Mesendoderm (in vitro differentiated cells): ENCODE measurements at places on chromosomes 11 and 22.
A peak's percentile ranks its signal among the peaks of the same experiment; 100 is the strongest.

- no peak for DNase-seq
Observed at GRCh38 chr11:10913075-10913474, 55.2 kb upstream of the ZBED5 start.

GRCh38 chr11:132140056-132140455 is 769.6 kb downstream of the NTM start:
- DNase-seq = peak; percentile 48

GRCh38 chr22:41512421-41513194 is 31.7 kb downstream of the POLR3H start:
- peak; percentile 95 for DNase-seq

GRCh38 chr11:120424185-120424969 is 87.2 kb upstream of the GRIK4 start:
- no peak for DNase-seq

DNA sequence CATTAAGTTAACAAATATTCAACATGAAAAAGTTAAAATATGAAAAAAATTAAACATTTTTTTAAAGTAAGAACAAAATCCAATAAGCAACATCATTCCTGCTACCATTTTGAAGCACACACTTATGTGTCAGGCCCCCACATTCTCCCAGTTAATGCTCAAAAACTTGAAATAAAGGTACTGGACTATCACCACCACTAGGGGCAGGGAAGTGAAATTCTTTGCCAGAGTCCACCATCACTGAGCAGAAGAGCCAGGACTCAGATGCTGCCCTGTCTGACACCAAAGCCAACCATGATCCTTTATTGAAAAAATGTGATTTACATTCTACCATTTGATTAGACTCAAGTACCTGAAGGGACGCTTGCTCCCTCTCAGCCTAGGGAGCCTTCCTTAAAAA is 39.1 kb downstream of the PITPNB start:
- DNase-seq = peak; percentile 78

GRCh38 chr11:107547961-107548360 is 17.6 kb downstream of the ALKBH8 start:
- no peak for DNase-seq

DNA sequence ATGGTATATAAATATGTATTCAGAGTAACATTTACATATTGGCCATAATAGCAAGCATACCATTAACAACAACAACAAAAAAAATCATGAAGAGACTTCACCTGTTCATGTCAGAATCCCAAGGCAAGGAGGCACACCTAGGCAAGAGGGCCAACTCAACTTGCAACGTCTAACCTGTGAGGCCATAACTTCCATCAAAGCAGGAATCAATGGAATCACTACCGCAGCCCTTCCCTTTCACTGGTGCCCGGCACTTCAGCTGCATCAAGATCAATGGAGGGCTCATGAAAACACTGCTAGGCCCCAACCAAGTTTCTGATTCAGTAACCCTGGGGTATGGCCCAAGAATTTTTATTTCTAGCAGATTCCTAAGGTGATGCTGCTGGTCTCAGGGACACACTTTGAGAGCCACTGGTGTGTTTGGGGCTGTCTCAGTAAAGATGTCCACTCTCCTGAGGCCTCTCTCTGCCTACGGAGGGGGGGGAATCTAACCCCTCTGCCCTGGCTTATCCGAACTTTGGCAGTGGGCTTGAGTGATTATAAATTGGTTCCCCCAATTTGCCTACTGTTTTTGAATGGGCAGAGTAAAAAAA is 8.0 kb downstream of the ZFTA start:
- DNase-seq = no peak

- DNase-seq = no peak
Observed at GRCh38 chr22:19714312-19715187, at the start of gene SEPTIN5. Gene SEPTIN5 (plus strand): TSS chr22:19714503. CDS start chr22:19714589, 86 bp downstream.

GRCh38 chr11:6253197-6253596 is 6.4 kb upstream of the CCKBR start:
- no peak for DNase-seq

GRCh38 chr11:12719221-12719620 is 45.0 kb downstream of the TEAD1 start:
- peak; percentile 70 for DNase-seq

DNA sequence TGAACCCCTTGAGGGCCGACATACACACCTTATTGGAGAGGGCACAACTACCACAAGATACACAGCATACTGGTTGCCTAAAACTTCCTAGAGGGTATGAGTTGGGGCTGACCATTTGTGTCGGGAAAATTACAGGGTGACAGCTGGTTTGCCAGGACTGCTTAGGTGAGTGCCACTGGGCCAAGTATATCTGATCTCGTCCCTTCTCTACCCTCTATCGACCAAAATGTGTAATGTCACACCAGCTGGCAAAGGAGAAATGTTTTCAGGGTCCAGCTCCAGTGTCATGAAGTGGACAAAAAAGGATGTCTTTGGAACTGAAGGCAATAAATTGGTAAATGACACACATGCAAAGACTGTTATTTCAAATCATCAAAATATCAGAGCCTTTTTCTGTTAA is 126.1 kb downstream of the PGR start:
- peak; percentile 37 for DNase-seq

GRCh38 chr22:30694171-30694639 is 469 bp upstream of the OSBP2 start:
- DNase-seq = peak; percentile 58

GRCh38 chr11:62267576-62267975 is 2.4 kb upstream of the SCGB2A2 start:
- DNase-seq = no peak

DNA sequence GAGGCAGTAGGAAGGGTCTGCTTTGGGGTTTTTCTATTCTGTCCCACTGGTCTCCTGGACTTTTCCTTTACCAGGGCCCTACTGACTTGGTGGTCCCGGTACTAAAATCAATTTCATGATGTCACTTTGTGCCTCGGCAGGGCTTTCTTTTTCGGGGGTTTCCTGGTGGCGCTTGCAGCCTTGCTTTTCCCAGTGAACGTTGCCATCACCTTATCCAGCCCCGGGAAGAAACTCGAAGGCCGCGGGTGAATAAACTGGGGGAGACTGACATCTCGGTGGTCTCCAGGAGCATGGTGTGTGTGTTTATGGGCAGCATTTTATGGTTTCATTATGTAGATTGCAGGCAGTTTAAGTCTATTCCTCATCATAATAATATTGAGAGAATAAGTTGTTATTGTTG is 84.4 kb downstream of the KCNQ1 start:
- DNase-seq = no peak

DNA sequence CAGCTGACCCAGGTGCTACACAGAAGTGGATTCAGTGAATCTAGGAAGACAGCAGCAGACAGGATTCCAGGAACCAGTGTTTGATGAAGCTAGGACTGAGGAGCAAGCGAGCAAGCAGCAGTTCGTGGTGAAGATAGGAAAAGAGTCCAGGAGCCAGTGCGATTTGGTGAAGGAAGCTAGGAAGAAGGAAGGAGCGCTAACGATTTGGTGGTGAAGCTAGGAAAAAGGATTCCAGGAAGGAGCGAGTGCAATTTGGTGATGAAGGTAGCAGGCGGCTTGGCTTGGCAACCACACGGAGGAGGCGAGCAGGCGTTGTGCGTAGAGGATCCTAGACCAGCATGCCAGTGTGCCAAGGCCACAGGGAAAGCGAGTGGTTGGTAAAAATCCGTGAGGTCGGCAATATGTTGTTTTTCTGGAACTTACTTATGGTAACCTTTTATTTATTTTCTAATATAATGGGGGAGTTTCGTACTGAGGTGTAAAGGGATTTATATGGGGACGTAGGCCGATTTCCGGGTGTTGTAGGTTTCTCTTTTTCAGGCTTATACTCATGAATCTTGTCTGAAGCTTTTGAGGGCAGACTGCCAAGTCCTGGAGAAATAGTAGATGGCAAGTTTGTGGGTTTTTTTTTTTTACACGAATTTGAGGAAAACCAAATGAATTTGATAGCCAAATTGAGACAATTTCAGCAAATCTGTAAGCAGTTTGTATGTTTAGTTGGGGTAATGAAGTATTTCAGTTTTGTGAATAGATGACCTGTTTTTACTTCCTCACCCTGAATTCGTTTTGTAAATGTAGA is 1.7 kb downstream of the MALAT1 start:
- DNase-seq = peak; percentile 73

DNA sequence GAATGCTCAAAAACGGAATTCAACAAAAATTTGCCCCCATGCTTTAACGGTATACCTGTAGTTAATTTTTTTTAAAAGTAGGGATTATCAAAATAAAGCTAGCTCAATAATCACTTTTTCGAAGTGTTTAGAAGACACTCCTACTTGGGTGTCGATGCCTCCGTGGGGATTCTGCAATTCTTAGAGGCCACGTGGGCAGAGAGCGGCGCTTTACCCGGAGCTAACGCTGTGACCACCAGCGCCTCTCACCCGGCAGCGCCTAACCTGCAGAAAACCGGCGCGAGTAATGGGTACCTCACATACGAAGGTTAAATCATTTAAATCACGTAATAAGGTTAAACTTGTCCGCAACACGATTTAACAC is 583 bp downstream of the TAF1D start:
- peak; percentile 70 for DNase-seq

GRCh38 chr11:64229090-64229743 is 1.1 kb upstream of the DNAJC4 start:
- no peak for DNase-seq

- peak; percentile 31 for DNase-seq
Observed at GRCh38 chr11:113992459-113993110, 17.7 kb downstream of the HTR3A start.

- DNase-seq = peak; percentile 76
Observed at GRCh38 chr11:70796648-70797227, 398.4 kb downstream of the CTTN start.

DNA sequence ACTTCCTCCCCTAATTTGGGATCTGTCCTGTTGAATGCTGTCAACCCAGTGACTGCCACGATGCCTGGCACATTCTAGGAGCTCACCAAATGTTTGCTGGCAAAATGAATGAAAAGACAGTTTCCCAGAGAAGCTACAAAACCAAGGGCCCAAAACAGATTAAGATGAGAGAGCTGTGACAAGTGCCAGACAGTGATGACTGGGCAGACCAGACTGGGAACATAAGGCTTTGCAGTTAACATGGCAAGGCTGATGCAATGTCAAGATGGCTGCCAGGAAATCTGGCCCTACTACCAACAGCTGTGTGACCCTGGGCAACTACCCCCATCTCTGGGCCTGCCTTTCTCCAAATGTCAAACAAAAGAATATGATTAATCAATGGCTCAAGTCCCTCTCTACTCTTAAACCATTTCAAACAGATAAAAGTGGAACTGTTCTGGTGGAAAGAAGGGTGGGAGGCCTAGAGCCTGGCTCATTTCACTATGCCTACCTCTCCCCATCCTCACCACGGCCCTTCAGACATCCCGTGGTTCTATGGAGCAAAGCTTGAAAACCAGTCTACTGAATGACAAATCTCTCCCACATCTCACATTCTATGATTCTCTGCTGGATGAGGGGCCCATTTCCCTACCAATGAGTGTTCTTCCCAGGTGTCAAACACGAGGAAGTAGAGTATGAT is 12.8 kb downstream of the AP1B1 start:
- peak; percentile 51 for DNase-seq

DNA sequence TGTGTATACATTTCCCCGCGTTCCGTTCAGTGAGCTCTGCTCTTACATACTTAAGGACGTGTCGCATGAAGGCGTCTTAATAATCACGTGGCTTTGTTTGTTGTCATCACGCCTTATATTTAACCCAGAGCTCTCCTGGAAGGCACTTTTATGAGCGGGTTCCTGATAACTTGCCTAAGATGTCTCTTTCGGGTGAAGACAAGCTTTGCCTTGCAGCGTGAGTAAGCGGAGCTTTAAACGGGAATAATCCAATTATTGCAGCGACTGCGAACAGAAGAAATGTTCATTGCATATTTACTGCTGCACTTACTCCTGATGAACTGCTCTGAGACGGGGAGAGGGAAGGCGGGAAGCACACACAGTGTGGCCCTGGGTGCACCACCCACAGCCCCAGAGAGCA is 1128.2 kb downstream of the BRD1 start:
- DNase-seq = no peak

- no peak for DNase-seq
Observed at GRCh38 chr11:2304506-2305139, 2.8 kb downstream of the TSPAN32 start.

DNA sequence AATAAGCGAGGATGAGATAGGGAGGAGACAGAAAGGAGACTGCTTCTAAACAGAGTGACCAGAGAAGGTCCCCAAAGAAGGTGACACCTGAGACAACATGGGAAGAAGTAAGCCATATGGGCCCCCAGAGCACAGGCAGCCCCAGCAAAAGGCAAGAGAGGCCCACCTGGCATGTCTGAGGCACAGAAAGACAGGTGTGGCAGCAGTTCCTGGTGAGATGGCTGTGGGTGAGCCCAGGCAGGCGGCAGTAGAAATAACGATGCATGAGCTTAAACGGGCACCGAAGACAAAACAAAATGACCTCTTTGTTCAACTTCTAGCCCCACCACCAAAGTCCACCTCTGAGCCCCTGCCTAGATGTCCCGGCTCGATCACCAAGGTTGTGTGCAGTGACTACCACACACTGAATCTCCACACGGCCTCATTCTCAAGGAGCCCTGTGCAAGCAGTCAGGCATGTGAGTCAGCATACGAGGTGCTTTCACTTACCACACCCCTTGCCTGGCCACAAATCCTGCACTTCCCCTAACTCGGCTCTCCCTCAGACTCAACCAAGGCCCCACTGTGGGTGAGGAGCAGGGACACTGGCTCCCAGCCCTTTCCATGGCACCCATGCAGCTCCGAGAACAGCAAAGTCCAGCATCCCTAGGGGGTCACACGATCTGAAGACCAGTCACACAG is 77.6 kb downstream of the PACSIN2 start:
- DNase-seq = peak; percentile 23

DNA sequence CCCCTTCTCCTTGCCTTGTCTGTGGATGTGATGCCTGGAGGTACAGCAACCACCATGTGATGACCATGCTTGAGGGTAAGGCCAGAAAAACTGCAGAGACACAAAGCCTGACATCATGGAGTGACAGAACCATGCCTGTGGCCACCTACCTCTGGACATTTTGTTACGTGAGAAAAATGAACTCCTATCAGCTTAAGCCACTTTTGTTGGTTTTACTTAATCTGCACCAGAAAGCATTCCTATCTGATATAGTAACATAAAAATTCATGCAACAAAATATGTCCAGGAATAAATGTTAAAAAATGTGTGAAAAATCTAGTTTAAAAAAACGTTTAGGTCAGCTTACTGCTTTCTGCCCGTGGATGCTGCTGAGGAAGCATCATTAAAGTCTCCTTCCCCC is 42.6 kb upstream of the P4HA3 start:
- no peak for DNase-seq

- no peak for DNase-seq
Observed at GRCh38 chr11:107468596-107468995, 11.0 kb upstream of the CWF19L2 start.

GRCh38 chr11:66345316-66345649 is 379 bp upstream of the BRMS1 start:
- DNase-seq = no peak

- peak; percentile 84 for DNase-seq
Observed at GRCh38 chr11:95925011-95925410, 1.1 kb upstream of the MTMR2 start.
